ENCODE measurements at places on chromosomes 4 and X.

DNA sequence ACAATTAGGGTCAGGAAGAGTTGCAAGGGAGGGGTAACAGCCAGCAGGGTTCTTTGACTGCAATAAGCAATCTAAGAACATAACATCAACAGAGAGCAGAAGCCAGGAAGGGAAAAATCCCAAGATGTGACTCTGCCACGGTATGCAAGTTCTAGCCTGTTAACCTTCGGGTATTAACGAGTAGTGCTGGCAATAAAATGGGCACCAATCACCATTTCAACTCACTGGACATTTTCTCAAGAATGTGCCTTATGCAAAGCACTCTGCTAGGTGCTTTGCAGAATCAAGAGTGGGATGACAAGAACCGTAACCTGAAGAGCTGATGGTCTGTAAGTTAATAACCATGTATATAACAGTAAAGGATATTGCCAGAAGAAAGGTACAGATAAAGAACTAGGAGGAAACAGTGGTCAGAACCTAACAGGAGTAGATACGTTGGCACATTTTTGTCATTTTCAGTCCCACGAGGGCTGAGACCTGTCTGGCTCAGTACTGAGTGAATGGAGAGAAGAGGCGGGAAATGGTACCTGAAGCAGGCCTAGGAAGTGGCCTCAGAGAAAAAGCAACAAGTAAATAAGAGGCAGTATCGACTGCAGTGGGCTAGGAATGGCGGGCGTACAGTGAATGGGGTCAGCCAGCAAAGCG lies 2.7 kb downstream of the ELOVL6 start:
- no peak for DNase-seq

DNA sequence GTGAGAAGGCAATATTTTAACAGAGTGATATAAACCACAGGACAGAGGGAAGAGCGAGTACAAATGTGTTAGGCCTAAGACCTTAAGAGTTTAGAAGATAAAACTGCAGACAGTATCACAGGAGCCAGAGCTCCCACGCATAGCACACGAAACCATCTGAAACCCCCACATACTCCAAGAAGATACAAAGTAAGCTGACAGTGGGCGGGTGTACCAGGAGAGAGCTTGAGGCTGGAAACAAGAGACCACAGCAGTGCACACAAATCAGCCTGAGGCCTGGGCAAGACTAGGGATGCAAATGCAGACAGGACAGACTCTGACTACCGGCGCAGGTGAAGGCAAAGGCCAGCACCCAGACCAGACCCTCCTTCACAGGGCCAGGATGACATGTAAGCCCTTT lies 54.1 kb upstream of the ARHGAP24 start:
- no peak for DNase-seq

DNA sequence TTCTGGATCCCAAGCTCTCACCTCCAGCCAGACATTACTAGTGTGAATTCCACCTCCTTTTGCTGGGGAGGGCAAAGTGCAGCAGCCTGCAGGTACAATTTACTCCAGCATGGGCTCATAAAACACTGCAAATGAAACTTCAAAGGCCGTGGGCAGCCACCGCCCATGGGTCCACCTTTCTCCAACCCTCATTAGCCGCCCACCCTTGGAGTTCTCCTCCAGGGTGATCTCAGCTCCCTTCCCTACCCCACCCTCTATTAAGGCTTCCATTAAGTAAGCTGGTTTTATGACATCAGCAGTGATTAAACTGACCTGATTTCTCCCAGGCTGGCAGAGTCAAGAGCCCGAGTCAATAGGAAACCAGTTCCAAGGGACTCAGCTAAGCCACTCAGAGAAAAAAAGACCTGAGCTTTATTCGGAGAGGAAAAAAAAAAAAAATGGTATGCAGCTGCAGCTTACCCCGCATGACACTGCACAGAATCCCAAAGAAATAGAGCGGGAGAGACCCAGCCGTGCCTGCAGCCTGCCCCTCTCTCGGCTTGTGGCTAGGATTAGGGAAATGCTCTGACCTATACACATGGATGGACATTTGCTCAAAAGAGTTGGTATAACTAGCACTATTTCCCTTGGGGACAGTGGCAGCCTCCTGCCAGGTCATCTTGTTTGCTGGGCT lies 319.6 kb downstream of the PTTG2 start:
- DNase-seq, result no peak

- no peak for DNase-seq
Observed at GRCh38 chr4:54395013-54395527, 166.0 kb downstream of the PDGFRA start.

- DNase-seq, result peak; percentile 74
Observed at GRCh38 chr4:126778348-126778747, 854.4 kb upstream of the INTU start.

DNA sequence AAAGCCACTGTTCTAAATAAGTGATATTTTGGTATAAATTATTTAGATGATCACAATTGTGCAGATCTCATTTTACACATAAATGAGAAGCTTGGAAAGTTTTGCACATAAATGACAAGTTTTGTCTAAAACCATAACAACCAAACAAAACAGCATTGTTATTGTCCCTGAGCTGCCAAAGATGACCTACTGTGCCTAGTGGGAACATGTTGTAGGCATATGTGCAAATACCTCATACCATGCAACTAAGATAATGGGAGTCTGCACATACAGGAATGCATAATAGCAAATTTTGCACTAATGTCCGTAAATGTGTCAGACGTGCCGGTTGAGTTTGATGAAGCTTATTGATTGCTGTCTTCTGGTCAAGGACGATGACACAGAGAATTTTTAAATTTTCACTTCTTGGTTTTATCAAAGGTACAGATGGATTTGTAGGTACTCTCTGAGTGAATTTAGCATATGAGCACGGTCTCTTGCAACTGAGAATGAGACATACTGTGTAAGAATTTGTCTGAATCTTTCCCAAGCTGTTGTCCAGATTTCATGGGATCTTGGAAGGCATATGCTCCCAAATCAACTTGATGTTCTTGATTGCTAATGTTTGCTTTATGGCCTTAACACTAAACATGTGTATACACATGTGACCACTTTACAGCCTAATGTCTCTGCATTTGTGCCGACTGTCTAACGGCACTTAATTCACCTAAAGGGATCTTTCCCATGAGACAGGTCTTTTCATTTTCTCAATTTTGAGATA lies 1133.5 kb downstream of the FAT4 start:
- DNase-seq, result peak; percentile 29

- no peak for DNase-seq
Observed at GRCh38 chr4:53130896-53131561, 234.8 kb downstream of the SCFD2 start.

- DNase-seq, result peak; percentile 63
Observed at GRCh38 chr4:15695729-15696128, 7.1 kb upstream of the BST1 start.

DNA sequence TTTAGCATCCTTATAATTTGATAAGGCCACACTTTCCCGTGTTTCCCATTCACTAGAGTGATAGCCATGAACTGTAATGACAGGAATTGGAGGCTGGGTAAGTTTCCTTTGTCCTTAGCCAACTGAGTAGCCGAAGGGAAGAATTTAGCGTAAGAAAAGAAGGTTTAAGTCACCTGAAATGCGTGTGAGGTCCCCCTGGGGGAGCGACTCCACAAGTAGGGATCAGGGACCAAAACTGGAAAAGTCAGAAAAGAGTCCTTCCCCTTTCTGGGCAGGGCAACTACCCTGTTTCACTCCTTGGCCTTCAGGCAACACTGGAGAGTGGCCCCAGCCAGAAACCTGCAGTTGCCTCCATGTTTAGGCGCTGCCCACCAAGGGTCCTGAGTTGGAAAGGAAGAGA lies 81.6 kb upstream of the MED14 start:
- no peak for DNase-seq

GRCh38 chr4:5874811-5875449 lies 18.0 kb downstream of the CRMP1 start:
- DNase-seq, result peak; percentile 55

DNA sequence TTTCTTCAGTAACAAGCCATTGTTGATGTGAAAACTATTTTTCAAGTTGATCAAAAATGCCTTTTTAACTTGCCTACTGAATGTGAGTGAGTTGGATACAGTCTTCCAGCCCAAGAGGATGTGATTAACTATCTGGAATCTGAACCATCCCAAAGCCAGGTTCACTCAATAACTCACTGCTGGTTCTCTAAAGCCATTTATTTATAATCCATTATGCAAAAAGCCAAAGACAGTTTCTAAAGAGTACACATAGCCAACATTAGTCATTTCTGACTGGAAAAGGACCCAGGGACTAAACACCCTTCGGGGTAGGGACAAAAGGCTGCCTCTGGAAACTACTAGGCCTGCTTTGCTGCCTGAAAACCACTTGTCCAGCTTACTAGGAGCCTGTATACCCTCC lies 109.6 kb downstream of the SHROOM4 start:
- peak; percentile 59 for DNase-seq

GRCh38 chr4:4860600-4861389 lies 1.3 kb downstream of the MSX1 start:
- peak; percentile 40 for DNase-seq

- peak; percentile 95 for DNase-seq
Observed at GRCh38 chr4:83255584-83255983, 29.0 kb downstream of the COQ2 start.

GRCh38 chr4:52425751-52426326 lies 233.3 kb downstream of the USP46 start:
- no peak for DNase-seq

DNA sequence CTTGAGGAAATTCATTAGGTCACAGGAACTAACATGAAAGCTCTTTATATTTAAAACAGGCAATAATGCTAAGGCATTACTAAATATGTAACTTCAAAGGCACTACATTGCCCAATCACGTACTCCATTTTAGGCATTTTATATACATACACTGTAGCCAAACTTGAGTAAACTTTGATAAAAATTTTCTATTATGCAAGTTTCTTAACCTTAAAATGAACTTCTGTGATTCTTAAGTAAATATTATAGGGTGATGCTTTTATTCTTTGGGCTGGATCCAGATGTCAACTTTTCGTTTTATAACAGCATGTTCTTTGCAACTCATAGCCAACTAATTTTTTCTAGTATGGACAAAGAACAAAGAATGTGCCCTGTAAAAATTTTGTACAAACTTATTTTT lies 28.3 kb upstream of the MAP9 start:
- DNase-seq, result no peak

GRCh38 chrX:108117988-108118387 lies 26.4 kb downstream of the ATG4A start:
- DNase-seq, result no peak

GRCh38 chr4:107966903-107967302 lies 22.8 kb upstream of the HADH start:
- DNase-seq, result no peak

DNA sequence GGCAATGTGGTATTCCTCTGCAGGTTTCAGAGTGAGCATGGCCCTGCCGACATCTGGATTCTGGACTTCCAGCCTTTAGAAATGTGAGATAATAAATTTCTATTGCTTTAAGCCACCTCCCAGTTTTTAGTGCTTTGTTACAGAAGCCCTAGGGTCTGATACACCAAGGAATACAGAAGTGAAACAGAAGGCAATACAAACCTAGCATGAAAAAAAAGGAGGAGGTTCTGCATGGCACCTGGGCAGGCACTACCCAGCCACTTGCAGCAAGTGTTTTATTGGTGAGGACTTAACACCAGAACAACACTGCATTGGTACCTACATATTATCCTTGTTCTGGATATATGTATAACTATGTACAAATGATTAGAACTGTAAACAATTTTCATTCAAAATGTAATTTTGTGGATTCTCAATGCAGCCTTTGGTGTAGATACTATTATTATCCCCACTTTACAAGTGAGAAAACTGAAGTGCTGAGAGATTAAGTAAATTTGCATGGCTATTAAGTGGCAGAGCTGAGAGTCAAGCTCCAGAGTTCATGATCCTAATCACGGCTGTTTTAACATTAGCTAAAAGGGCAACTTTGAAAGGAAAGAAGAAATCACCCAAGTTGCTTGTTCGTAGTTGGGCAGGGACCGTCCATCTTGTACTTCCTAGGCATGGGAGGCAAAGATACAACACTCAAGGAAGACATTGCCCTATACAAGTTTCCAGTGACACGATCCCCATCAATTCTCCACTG lies 71.8 kb downstream of the IL21 start:
- DNase-seq, result no peak

GRCh38 chrX:74325130-74326059 lies 21.4 kb downstream of the ZCCHC13 start:
- no peak for DNase-seq

GRCh38 chr4:167031534-167032156 lies 202.6 kb downstream of the SPOCK3 start:
- no peak for DNase-seq

GRCh38 chrX:314049-314448 lies 4.5 kb downstream of the GTPBP6 start:
- no peak for DNase-seq

GRCh38 chrX:3521396-3521795 lies 174.9 kb upstream of the MXRA5 start:
- DNase-seq, result peak; percentile 73

GRCh38 chrX:41429592-41429991 lies 17.6 kb upstream of the NYX start:
- no peak for DNase-seq

DNA sequence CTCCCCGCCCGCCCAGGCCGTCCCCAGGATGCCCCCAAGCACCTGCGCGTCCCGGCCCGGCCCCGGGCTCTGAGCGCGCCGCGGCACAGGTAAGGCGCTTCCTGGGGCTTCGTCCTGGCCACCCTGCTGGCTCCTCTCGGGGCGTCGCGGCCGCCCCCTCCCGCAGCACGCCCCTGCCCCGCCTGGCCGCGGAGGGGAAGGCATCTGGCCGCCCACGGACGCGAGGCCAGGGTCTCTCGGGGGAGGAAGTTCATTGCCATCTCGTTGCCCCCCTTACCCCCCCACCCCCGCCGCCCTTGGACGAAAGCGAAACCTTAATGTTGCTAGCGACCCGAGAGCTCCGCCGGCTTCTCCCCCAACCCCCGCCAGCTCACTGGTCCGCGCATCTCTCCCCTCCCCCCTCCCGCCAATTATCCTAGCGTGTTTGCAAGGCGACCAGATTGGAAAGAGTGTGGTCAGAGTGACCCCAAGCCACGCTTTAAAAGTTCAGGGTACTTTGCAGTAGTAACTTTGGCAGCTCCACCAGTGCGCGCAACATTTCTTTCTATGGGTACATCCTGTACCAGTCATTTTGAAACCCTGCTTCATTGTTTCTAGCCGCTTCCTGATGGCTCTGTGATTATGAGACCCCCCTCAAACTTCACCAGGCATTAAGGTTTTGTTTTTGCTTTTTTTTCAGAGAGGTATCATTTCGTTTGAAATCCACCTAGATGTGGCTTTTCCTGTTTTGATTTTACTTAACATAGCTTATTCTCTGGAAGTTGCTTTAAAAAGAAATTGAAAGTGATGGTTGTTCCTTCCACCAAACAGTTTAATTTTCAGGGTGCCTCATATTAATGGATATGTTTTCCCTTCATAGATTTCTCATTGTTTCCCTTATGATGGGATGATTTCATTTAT lies 626 bp downstream of the TBC1D1 start:
- no peak for DNase-seq

DNA sequence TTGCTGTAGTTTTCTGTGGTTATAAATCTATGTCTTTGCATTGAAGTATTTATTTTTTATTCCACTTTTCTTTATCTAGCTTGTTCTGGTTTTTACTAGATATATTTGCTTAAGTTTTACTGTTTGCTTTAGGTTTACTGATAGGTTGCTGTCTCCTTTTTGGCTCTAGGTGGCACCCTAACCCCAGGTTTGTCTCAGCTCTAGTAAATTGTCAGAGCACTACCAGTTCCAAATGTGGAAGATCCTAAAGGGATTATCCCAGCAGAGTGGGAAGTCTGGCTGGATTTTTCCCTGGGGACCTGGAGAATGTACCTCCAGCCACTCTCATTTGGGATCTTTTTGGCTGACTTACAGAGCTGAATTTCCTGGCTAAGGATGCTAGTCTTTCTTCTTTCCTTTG lies 106.1 kb downstream of the PBDC1 start:
- peak; percentile 40 for DNase-seq

GRCh38 chr4:142040043-142040442 lies 403.7 kb downstream of the IL15 start:
- DNase-seq, result no peak
